Left ventricle myocardium superior (tissue), 1 donor: ENCODE measurements at places on chromosomes 7 and 10. TPM values are rescaled to one million over a fixed set of nuclear protein-coding genes. Genes with fewer than 3 reads are reported as not detected.

DNA sequence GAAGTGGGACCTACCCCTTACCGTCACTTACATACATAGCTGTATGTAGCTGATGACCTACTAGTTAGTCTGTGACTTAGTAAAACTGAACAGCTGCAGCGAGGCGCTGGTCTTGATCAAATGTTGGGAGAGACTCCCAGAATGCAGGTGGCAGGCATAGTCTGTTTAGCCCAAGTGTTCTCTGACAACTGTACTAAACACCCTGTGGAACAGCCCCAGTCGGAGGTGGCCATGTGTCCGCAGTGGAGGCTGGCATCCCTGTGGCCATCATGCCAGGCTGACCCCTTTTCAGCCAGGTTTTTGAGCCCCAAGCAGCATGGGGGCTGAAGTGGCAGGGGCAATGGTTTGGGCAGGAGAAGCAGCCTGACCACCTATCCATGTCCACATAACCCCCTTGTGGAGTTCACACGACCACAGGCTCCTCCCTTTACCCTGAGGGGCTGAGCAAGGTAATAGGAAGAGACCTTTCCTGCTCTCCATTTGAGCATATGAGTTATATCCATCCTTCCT is 7.2 kb downstream of the ADCY1 start:
- no peak for DNase-seq

- DNase-seq = peak; percentile 53
Observed at GRCh38 chr10:89217057-89217990, 10.2 kb upstream of the CH25H start.

Gene HIBADH
- 109 TPM for total RNA-seq

Gene IL6
- 1.2 TPM for total RNA-seq

DNA sequence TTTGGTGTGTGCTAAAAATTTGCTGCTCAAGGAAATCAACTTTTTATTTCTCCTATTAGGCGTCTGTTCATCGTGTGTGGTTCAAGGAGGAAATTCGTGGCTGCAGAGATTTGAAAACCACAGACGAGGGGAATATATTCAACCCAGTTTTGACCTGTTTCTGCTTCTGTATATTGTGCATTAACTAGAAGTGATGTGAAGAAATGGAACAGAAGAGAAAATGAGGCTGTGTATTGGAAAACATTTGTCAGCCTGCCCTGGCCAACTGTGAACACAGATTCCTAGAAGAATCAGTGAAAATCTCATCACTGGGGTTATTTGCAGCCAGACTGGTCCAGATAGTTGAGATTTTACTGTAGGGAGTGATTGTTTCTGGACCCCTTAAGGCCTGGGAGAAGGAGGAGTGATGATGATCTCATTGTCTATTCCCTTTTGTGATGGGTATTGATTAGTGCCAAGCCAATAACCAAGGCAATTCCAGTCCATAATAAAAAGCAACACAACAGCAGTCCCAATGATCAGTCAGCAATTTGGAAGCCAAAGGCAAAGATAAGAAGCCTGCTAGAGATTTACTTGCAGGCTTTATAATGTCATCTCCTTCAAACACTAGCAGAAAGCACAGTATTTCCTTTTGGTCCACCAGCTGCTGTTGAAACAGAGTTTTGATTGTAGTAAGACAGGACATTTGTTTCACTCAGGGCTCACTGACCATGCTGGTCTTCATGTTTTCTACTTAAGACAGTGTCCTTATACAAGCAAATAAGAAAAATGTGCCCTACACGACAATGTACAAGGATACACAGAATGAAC is 339.4 kb downstream of the PRPF18 start:
- DNase-seq = no peak

DNA sequence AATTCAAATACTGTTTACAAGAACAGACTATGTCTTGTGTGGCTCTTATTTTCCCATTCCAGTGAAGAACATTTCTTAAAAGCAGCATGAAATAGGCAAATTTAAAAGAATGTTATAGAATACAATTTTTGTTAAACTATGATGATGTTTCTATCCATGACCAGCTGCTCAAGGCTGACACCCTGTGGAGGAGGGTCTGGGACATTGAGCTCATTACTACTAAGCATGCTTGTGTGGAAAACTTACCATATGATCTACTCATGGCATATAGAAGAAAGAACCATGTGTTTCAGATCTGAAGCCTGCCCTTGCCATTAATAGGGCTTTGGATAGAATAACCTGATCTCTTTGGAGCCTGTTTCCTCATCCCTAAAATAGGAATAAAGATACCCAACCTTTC is 125.0 kb downstream of the FOXP2 start:
- DNase-seq = peak; percentile 28

- DNase-seq = no peak
Observed at GRCh38 chr7:41695661-41696322, 7.1 kb downstream of the INHBA start.

Gene LIPK
- not detected for total RNA-seq

Gene OPN4
- 0.25 TPM for total RNA-seq

GRCh38 chr10:67782530-67782929 is 55.5 kb downstream of the DNAJC12 start:
- no peak for DNase-seq

DNA sequence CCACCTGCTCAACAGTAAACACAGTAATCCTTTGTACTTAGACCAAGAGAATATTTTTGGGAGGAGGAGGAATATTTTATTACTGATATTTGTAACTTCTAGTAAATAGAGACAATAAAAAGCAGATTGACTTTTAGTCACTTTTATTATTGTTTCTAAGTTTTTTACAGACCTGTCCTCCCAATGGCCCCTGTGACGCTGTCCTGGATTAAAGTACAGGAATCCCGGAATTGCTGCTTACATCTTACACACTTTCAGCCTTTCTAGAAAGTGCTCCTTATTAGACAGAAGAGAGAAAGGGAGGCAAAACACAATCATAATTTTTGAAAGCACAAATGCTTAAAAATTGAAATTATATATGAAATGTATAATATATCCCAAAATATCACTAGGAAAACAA is 86.4 kb upstream of the PRKG1 start:
- no peak for DNase-seq

- DNase-seq = no peak
Observed at GRCh38 chr10:100551196-100551595, 15.5 kb downstream of the HIF1AN start.

Gene DRGX
- not detected for total RNA-seq

GRCh38 chr10:20618011-20618547 is 279.0 kb downstream of the NEBL start:
- no peak for DNase-seq

Gene AKR1D1
- total RNA-seq = not detected

DNA sequence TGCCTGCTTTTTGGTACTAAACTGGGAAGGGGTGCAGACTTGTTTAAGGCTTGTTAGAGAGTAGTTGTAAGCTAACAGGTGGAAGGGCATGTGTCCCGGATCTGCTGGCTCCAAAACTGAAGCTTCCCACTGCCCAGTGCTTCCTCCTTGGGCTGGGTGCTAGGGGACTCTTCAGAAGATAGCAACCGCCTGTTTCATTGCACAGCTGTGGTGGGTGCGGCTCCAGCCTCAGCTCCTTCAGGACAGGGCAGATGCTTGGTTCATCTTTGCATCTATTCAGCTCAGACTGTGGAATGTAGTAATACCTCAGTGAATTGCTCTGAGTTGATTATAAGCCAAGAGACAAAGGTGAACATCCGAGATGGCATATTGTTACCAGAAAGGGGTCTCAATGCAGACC is 527.1 kb downstream of the TYW1 start:
- no peak for DNase-seq

Gene MSMB
- not detected for total RNA-seq

GRCh38 chr10:7520507-7521485 is 110.0 kb upstream of the SFMBT2 start:
- no peak for DNase-seq

DNA sequence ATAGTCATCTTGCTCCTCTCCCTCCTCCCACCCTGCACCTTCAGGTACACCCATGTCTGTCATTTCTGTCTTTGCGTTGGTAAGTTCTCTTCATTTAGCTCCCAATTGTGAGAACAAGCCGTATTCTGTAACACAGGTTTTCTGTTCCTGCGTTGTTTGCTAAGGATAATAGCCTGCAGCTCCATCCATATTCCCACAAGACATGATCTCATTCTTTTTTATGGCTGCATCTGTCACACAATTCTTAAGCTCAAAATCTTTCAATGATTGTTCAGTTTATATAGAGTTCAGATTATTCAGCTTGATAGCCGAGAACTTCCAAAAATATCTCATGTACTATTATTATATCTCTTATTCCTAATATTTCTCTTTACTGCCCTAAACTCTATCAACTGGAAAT is 16.0 kb upstream of the TMEM168 start:
- DNase-seq = no peak

Gene SEMA3E
- total RNA-seq = 0.12 TPM

Gene VWA2
- total RNA-seq = not detected

DNA sequence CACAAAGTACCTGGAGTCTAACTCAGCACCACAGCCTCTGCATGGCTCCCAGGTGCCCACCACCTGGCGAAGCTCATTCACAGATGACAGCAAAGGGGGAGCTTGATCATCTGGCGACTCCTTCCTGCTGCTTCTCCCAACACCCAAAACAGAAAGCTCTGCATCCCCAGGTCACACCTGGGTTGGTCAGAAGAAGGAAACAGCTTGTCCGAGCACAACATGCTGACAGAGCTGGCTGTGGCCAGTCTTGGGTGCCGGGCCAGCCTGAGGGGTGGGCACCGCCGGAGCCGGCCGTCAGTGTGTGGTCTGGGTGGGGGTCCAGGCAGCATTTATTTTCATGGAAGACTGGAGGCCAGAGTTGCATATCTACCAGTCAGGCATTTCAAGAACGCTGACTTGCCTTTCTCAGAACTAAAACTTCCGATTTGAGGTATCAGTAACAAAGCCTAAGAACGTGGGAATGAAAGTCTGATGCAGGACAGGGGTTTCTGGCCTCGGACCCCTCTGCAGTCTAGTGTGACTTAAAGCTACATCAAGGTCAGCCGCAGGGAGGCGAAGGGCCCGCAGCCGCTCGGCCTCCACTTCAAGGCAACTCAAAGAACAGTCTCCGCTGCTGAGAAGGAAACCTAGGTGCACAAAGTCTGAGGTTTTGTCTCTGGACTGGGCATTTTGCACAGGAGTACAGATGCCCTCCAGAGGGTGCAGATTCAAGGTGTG is 109.6 kb downstream of the CYTH3 start:
- no peak for DNase-seq

GRCh38 chr10:106175760-106176377 is 988.6 kb downstream of the SORCS1 start:
- no peak for DNase-seq
